CD4-positive, alpha-beta T cell treated with Interleukin-1 beta for 1 hour (primary cell): ENCODE measurements at places on chromosomes 11 and 22.

DNA sequence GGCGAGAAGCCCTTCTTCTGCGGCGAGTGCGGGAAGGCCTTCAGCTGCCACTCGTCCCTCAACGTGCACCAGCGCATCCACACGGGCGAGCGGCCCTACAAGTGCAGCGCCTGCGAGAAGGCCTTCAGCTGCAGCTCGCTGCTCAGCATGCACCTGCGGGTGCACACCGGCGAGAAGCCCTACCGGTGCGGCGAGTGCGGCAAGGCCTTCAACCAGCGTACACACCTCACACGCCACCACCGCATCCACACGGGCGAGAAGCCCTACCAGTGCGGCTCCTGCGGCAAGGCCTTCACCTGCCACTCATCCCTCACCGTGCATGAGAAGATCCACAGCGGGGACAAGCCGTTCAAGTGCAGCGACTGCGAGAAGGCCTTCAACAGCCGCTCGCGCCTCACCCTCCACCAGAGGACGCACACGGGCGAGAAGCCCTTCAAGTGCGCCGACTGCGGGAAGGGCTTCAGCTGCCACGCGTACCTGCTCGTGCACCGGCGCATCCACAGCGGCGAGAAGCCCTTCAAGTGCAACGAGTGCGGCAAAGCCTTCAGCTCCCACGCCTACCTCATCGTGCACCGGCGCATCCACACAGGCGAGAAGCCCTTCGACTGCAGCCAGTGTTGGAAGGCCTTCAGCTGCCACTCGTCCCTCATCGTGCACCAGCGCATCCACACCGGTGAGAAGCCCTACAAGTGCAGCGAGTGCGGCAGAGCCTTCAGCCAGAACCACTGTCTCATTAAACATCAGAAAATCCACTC is 12.2 kb downstream of the ZNF74 start:
- DNase-seq: no peak

DNA sequence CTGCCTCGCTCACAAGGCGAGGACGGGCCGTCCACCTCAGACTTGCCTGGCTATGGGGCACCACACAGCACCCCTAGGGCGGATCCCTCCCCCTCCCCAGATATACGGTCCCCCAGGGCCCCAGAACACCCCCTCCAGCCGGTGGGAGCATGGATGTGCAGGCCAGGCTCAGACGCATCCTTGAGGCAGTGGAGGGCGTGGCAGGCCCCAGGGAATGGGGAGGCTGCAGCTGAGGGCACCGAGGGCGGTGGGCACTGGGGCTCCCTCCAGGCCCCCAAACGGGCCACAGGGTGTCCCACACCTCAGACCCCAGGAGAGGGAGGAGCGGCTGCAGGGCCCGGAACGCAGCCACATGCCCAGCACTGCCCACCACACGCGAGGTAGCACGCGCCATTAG is 12.1 kb downstream of the TTLL8 start:
- no peak for DNase-seq

DNA sequence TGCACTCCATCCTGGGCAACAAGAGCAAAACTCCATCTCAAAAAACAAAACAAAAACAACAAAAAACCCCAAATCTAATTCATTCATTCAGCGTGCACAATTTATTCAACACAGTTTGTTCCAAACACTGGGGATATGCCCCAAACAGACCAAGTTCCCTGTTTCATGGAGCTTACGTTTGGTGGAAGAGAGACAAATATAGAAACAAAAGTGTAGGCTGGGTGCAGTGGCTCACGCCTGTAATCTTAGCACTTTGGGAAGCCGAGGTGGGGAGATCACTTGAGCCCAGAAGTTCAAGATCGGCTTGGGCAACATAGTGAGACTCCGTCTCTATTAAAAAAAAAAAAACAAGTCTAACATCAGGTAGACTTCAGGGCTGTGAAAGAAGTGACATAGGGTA is 52.4 kb downstream of the PTPRJ start:
- no peak for DNase-seq

- DNase-seq: no peak
These were observed 67.2 kb downstream of the C11orf91 start for GRCh38 chr11:33633251-33634003.

- no peak for DNase-seq
These were observed 32.5 kb downstream of the PLEKHA7 start for GRCh38 chr11:16981651-16982194.

DNA sequence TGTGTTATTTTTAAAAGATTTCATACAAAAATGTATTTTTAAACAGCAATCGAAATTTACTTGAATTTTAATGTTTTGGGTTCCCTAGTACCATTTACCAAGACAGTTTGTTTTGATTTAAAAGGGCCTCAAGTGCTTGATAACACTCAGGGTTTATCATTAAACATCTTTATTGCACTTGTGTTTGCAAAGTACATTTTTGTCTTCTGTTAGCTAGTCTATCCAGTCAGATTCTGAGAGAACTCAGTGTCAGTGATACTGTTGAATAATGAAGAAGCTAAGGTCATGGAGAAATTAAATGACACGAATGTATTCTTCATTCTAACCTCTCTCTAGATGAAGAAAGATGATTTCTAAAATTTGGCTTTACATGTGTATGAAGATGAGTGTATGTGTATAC is 12.7 kb upstream of the SESN3 start:
- DNase-seq: no peak

DNA sequence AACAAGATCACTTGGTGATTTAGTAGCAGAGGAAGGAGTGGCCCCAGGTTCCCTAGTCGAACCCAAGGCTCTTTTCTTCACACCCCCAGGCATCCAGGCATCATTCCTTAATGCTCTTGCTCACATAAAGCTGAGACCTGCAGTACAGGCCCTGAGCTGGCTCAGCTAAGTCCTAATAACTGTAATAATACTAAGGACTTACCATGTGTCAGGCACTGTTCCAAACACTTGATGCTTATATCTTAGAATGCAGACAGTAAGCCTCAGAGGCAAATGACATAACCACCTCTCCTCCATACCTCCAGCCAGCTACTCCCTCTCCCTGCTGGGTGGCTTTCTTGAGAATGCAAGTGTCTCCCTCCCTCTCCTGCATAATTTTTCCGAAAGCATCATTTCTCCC is 33.2 kb downstream of the ANKK1 start:
- no peak for DNase-seq

DNA sequence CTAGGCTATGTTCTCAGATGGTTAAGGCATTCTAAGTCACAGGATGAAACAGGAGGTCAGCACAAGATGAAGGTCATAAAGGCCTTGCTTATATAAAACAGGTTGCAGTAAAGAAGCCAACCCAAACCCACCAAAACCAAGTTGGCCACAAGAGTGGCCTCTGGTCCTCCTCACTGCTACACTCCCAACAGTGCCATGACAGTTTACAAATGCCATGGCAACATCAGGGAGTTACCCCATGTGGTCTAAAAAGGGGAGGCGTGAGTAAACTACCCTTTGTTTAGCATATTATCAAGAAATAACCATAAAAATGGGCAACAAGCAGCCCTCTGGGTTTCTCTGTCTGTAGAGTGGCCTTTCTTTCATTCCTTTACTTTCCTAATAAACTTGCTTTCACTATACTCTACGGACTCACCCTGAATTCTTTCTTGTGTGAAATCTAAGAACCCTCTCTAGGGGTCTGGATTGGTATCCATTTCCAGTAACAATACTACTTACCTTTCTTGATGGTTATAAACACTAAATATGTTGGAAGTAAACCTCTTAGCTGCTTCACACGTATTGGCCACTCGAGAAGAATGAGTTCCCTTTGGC is 1237.9 kb downstream of the FAM181B start:
- DNase-seq: no peak

DNA sequence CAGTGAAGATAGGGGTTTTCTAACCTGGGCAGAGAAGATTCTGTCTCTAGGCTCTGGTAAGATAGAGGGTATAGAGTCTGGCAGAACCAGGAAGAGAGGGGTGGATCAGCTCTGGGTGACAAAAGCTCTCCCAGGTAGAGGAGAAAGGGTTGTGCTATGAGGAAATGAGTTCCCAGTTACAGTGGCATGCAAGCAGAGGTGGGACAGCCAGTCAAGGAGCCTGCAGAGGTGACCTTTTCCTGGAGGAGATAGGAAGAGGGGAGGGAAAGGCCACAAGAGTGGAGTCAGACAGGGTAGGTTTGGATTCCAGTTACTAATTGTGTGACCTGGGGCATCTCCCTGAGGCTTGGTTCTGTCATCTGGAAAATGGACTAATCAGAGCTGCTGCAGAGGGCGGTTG is 3.4 kb upstream of the CAPN5 start:
- no peak for DNase-seq

- no peak for DNase-seq
These were observed at the start of gene KCNK7 for GRCh38 chr11:65595543-65596281. TSS of gene KCNK7 (minus strand) at chr11:65595800. CDS start at chr11:65595772, 28 bp downstream.

GRCh38 chr22:44400763-44401060 is 88.0 kb upstream of the SHISAL1 start:
- DNase-seq: no peak

DNA sequence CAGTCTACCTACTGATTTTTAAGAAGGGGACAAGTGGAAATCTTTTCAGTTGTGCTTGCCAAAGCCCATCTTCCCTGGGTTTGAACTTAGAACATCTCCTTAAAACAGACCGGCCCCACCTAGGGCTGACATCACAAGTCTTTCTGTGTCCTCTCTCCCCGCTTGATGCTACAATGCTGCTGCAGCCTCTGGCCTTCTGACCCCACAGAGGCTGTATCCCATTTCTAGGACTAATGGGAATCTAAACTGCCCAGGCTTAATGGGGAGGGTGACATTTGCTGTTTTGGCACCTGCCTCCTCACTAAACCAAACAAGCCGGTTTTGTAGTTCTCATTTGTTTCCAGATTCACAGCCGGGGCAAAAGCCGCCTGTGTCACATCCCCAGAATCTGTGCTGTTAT is 121.3 kb upstream of the CADM1 start:
- DNase-seq: no peak

DNA sequence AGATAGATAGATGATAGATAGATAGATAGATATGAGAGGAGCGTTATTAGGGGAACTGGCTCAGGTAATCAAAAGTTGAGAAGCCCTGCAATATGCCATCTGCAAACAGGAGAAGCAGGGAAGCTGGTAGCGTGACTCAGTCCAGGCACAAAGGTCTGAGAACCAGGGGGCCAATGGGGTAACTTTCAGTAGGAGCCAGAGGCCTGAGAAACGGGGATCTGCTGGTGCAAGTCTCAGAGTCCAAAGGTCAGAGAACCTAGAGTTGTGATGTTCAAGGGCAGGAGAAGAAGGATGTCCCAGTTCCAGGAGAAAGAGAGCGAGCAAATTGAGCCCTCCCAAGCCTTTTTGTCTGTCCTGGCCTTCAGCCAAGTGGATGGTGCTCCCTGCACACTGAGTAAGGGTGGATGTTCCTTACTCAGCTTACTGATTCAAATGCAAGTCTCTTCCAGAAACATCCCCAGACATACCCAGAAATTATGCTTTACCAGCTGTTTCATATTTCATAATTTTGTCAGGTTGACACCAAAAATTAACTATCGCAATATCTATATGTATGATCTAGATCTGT is 87.8 kb upstream of the SLC22A12 start:
- no peak for DNase-seq

- no peak for DNase-seq
These were observed 155.5 kb upstream of the PITPNB start for GRCh38 chr22:28074526-28074925.

DNA sequence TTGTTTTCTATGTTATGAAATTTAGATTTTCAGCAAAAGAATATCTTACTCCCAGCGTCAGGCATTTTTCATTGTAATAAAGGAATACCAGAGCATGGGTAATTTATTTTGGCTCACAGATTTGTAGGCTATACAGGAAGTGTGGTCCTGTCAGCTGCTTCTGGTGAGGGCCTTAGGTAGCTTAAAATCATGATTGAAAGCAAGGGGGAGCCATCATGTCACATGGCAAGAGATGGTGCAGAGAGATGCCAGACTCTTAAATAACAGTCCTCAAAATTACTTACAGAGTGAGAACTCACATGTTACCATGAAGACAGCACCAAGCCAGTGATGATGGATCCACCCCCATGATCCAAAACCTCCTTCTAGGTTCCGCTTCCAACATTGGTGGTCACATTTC is 825.0 kb upstream of the CHORDC1 start:
- no peak for DNase-seq

GRCh38 chr11:119145551-119145950 is 3.3 kb upstream of the ABCG4 start:
- no peak for DNase-seq

GRCh38 chr11:13210424-13210823 is 67.2 kb upstream of the BMAL1 start:
- peak; percentile 4 for DNase-seq

DNA sequence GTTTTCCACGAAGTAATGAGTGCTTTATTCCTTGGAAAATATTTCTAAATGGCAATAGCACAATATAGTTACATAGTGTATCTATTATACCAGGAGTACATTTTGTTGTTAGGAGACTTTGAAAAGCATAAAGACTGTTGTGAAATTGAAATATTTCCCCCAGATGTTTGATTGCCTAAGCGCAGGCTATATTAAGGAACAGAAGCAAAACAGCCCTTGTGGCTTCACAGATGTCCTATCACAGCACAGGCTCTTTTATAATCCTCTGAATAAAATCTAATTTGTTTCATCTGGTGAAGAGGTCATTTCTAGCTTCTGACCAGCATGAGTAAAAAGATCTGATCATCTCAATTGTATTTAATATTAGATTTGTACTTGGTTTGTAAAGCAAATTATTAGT is 48.2 kb downstream of the BSX start:
- DNase-seq: no peak

DNA sequence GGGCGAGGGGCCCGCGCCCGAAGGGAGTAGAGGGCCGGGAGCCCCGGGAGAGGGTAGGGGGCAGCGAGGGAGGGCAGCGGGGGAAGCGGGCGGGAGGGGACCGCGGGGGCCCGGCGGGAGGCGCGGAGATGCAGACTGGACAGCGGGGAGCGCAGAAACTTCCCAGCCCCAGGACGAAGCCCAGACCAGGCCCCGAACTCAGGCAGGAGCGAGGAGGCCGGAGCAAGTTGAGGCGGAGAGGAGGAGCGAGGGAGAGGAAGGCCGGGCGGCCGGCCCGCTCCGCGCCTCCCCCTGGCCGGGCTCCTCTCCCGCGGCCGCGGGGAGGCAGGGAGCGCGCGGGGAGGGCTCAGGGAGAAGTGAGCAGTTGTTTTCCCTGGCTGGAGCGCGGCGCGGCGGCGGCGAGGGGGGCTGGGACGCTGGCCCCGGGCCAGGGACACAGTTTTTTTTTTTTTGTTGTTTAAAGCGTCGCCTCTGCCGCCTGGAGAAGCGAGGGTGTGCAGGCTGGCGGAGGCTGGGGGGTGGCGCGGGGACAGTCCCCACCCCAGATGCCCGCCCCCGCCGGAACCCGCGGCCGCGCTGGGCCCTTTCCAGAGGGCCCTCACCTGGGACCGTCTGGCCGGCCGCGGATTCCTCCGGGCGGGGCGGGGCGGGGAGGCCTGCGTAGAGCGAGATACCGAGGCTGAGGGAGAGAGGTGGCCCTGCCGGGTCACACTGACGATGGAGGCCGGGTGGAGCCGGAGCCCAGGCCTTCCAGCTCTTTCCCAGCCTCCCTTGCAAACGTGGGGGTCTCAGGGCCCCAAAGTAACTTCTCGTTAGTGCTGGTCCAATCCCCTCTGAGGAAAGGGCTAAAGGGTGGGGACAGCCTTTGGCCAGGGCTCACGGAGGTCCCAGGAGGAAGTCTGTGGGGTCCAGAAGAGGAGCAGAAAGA is at the start of gene LTBP3:
TSS of gene LTBP3 (minus strand) at position 358 of the 928 bp plus-strand sequence. CDS start 400 bp downstream, outside the sequence.
- peak; percentile 36 for DNase-seq
